ENCODE measurements at places on chromosomes 6 and 20. TPM values are rescaled to one million over a fixed set of nuclear protein-coding genes. Genes with fewer than 3 reads are reported as not detected.

PRR3 gene
- 7.1 TPM for polyA plus RNA-seq

ELOVL2 gene
- 0.42 TPM for polyA plus RNA-seq

MDN1 gene
- polyA plus RNA-seq, result 6.2 TPM

OPRL1 gene
- polyA plus RNA-seq, result 0.53 TPM

NECAB3 gene
- 13.4 TPM for polyA plus RNA-seq

DEFB125 gene
- polyA plus RNA-seq, result not detected

SLC17A3 gene
- polyA plus RNA-seq, result not detected

PTCHD4 gene
- polyA plus RNA-seq, result 1.2 TPM

GRM1 gene
- not detected for polyA plus RNA-seq

SLC22A1 gene
- polyA plus RNA-seq, result not detected

STX11 gene
- polyA plus RNA-seq, result 1.9 TPM

SYNDIG1 gene
- 1.6 TPM for polyA plus RNA-seq

TFAP2C gene
- 16.6 TPM for polyA plus RNA-seq

GATA5 gene
- polyA plus RNA-seq, result not detected

SLC17A9 gene
- polyA plus RNA-seq, result 23.2 TPM

LHFPL5 gene
- not detected for polyA plus RNA-seq

LY6G6D gene
- not detected for polyA plus RNA-seq

PNLDC1 gene
- polyA plus RNA-seq, result not detected

CFAP61 gene
- not detected for polyA plus RNA-seq

ZBTB22 gene
- polyA plus RNA-seq, result 11.2 TPM

KHDC1L gene
- not detected for polyA plus RNA-seq

CTAGE9 gene
- polyA plus RNA-seq, result not detected

CST4 gene
- not detected for polyA plus RNA-seq

CNBD2 gene
- 0.28 TPM for polyA plus RNA-seq

MLIP gene
- polyA plus RNA-seq, result not detected

RAD21L1 gene
- polyA plus RNA-seq, result 0.16 TPM

BPIFB4 gene
- polyA plus RNA-seq, result not detected

FOXA2 gene
- not detected for polyA plus RNA-seq

KHDRBS2 gene
- not detected for polyA plus RNA-seq

C20orf141 gene
- not detected for polyA plus RNA-seq

BTNL2 gene
- polyA plus RNA-seq, result not detected

CTCFL gene
- polyA plus RNA-seq, result not detected

CCDC28A gene
- polyA plus RNA-seq, result 14.6 TPM

PGK2 gene
- not detected for polyA plus RNA-seq

KCNK16 gene
- not detected for polyA plus RNA-seq

SENP6 gene
- polyA plus RNA-seq, result 45.8 TPM

CST11 gene
- not detected for polyA plus RNA-seq

KIFC1 gene
- 4.0 TPM for polyA plus RNA-seq

FKBP1C gene
- polyA plus RNA-seq, result 1.6 TPM

TRIM15 gene
- not detected for polyA plus RNA-seq

KIF25 gene
- not detected for polyA plus RNA-seq

GJA1 gene
- polyA plus RNA-seq, result 68.1 TPM

APOBEC2 gene
- not detected for polyA plus RNA-seq

PRRC2A gene
- polyA plus RNA-seq, result 47.2 TPM

Data from GM23248 (cell line).